ENCODE measurements at places on chromosomes 2 and 18.

GRCh38 chr18:27996801-27997272 is 180.1 kb downstream of the CDH2 start:
- no peak for DNase-seq

GRCh38 chr2:150465703-150466569 is 21.5 kb downstream of the RND3 start:
- DNase-seq = no peak

- DNase-seq = no peak
Observed at GRCh38 chr18:46649071-46649862, 7.8 kb downstream of the LOXHD1 start.

- DNase-seq = peak; percentile 32
Observed at GRCh38 chr2:239399433-239399920, 1.3 kb downstream of the HDAC4 start.

DNA sequence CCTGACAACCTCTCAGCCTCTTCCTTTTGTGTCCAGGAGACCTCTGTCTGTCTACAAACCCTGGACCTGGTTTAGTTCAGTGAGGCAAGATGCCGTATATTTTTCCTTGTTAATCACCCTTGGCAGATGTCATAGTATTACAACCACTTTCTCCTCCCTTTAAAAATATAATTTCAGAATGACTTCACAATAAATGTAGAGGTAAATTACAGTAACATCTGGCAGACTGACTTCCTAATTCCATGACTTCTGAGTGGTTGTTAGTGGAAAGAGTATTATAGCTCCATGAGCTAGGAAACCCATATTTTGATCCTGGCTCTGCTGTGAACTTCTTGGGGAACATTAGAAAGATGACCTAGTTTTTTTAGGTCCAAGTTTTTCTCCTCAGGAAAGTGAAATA is 39.5 kb downstream of the SPATS2L start:
- DNase-seq = no peak

DNA sequence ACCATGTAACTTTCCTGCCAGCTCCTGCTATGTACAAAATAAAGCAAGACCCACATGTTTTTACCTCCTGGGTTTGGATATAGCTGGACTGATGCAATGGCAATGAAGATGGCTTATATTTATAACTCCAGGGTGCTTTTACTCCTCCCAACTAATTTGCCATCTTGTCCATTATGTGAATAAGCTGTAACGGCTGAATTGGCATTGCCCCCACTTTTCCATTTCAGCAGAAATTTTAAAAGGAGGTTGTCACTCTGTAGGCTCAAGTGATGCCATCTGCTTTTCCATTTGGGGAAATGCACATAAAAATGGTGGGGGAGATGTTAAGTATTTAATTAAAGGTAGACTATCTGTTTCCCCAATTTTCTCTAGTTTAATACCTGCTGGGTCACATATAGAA is 345.5 kb downstream of the ERBB4 start:
- no peak for DNase-seq

DNA sequence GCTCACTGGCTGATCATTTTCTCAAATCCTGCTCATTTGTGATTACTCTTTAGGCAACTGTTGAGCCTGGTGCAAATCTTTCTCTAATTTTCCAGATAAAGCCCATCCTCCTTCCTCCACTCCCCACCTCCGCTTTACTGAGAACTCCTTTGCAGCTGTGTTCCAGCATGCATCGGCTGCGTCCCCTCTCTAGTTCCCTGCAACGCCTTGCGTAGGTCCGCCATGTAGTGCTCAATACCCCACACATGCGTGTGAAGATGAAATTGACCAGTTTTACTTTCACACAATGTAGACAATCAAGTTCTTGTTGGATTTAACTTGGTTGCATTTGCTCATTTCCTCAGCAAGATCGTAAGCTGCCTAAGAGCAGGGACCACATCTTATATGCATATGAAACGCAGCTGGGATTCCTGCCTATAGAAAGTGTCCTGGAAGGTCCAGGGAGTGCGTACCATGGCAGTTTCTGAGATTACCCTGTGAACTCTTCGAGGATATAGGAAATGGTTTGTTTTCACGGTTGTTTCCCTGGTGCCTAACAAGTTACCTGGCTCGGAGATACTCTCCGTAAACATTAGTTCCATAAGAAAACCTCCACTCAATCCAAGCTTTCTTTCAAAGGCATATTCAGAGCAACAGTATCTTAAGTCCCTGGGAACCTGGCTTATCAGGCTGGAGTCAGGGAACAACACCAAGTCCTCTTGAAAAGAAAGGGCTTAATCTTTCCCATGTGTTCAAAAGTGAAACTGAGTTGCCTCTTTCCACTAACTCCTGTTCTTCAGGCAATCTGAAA is 766.4 kb upstream of the ID2 start:
- no peak for DNase-seq

DNA sequence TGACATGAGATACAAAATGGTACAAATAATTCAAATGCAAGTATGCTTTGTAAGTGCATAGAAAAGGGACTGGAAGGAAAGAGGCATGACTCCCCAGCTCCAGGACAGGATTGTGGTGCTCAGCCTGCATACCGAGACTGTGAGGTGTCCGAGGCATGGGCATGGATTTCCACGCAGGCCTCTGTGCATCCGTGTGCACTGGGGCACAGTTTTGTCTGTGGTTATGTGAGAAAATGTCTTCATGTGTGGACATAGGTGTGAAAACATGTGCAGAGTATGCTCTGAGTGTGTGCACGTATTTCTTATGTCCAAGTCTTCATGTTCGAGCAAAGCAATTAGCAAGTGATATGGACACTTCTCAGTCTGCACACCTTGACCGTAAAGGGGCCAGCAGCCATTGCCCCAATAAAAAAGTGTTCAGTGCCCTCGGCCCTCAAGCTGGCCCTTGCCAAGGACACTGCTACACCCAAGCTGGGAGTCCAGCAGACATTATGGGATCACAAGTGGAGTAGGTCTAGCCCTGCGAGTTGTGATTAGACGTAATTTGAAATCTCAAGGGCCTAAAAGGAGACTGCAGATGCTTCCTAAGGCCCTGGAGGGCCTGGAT is 120.7 kb downstream of the CYP26B1 start:
- DNase-seq = no peak

- DNase-seq = peak; percentile 16
Observed at GRCh38 chr2:101253703-101254450, 1.2 kb downstream of the CNOT11 start.

- no peak for DNase-seq
Observed at GRCh38 chr18:805008-805754, 6.9 kb downstream of the YES1 start.

DNA sequence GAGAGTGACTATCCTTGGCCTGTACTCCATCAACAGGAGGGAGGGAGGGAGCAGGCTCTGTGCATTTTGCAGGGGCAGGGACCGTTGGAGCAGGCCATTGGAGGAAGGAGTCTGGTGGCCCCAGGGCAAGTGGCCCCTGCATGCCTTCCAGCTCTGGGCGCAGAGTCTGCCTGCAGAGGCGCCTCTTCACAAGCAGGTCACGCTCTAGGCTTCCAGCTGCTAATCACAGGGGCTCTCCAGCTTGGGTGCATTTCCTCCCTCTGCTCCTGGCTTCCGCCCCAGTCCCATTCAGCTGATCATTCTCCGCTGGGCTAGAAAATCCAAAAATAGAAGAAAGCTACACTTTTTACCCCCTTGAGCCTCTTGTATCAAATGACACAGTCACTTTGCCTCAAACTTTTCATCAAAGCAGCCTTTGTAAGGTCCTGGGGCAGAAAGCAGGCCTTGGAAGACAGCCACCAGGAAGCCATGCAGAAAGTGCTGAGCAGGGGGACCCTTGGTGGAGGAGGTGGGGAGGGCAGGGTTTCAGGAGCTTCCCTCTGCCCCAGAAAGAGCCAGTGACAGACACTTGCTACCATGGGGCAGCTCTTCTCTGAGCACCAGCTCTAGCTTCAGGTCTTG is 11.3 kb downstream of the TMEM247 start:
- DNase-seq = no peak

GRCh38 chr2:75608684-75609333 is 37.8 kb upstream of the MRPL19 start:
- DNase-seq = peak; percentile 57
